ENCODE measurements at places on chromosomes 7 and 10. TPM values are rescaled to one million over a fixed set of nuclear protein-coding genes. Genes with fewer than 3 reads are reported as not detected.

- no peak for DNase-seq
Measured at GRCh38 chr10:126570621-126571602, 99.6 kb downstream of the C10orf90 start.

Gene ADAM22
- polyA plus RNA-seq: 31.6 TPM

- no peak for DNase-seq
Measured at GRCh38 chr10:50407076-50407801, 155.9 kb upstream of the ASAH2 start.

Gene CEP55
- not detected for polyA plus RNA-seq

DNA sequence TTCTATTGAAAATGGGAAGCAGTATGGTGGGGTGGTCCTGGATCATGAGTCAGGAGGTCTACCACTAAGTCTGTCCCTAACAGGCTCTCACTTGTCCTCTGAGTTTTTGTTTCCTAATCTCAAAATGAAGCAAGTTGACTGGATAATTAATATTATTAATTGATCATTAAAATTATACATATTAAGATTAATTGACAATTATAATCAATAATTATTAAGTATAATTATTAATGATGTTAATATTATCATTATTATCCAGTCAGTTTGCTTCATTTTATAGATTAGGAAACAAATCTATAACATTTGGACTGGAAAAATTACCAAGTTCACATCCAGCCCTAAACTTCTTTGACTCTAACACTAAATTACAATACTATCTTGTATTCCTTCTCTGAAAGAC is 174.2 kb upstream of the KMT2E start:
- no peak for DNase-seq

GRCh38 chr10:49756641-49757040 is 5.5 kb downstream of the OGDHL start:
- no peak for DNase-seq

DNA sequence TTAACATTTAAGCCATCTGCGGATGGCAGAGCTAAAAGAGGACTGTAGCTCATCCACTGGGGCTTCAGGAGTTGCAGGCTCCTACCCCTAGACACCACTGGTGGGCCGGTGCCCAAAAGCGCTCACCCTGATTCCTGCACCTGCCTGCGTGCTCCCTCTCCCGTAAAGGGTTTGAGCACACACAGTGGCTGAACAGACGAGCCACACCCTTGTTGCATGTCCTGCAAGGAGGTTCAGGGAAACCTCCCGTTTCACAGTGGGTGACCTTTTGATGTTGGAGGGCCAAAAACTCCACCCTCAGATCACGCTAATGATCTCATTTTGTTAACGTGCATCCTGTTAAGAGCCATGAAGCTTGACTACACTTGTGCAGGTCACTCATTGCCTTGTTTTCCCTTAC is 37.9 kb downstream of the SYPL1 start:
- DNase-seq: no peak

DNA sequence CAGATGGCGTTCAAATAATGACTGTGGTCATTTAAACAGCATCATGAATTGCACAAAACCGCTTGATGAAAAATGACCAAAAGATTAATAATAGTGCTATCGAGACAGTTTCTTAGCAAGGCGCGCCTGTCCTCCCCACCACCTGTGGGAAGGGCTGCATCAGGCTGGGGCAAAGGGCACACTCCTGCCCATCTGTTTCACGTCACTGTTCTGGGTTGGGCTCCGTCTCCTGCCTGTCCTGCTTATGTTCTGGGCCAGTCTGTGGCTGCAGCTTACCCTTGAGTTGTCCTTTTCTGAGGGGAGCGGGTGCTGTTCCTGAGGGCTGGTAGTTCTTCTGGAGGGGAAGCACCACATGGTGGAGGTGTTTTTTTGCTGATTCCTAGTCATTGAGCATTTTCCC is 13.3 kb downstream of the RBM17 start:
- no peak for DNase-seq

DNA sequence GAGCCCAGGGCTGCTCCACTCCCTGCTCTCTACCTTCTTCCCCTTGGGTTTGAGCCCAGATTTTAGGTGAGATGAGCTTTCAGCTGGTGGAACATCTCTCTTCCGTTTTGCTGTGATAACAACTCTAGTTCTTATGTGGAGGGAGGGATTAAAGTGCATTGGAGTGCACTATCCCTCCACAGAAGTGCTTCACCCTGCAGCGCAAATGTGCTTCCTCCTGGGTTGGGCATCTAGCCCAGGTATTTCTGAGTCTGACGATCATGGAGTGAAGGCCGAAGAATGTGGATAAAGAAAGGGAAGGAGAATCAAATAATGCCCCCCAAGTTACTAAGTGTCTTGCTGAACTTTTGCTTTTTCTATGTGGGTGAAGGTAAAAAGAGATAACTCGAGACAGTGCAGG is 157.4 kb downstream of the CACNB2 start:
- no peak for DNase-seq

Gene HOXA10
- polyA plus RNA-seq: 27.2 TPM

Gene IGFBP1
- polyA plus RNA-seq: 1.1 TPM

- DNase-seq: no peak
Measured at GRCh38 chr7:134777470-134777869, 2.0 kb upstream of the CALD1 start.

Gene TMEM178B
- 0.58 TPM for polyA plus RNA-seq

DNA sequence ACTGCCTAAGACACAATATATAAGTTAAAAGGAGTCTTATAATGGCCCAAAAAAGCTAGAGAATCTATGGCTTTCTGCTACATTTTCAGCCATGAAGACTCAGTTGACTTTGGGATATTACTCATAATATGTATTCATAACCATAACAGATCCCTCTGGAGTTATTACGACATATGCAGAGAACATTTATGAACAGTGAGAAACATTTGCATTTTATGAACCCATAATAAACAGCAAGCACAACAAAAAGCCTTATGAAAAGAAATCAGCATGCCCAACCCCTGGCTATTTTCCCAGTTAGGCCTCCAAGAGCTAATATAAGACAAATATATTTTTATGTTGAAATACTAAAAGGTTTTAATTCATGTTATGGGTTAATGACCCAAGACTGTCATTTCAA is 52.4 kb downstream of the ARMH3 start:
- DNase-seq: no peak

Gene EVX1
- polyA plus RNA-seq: not detected

Gene TDRD1
- polyA plus RNA-seq: 0.11 TPM

GRCh38 chr7:37942934-37943610 is 22.6 kb downstream of the EPDR1 start:
- DNase-seq: peak; percentile 74

- no peak for DNase-seq
Measured at GRCh38 chr7:47505312-47506007, 76.5 kb downstream of the TNS3 start.

DNA sequence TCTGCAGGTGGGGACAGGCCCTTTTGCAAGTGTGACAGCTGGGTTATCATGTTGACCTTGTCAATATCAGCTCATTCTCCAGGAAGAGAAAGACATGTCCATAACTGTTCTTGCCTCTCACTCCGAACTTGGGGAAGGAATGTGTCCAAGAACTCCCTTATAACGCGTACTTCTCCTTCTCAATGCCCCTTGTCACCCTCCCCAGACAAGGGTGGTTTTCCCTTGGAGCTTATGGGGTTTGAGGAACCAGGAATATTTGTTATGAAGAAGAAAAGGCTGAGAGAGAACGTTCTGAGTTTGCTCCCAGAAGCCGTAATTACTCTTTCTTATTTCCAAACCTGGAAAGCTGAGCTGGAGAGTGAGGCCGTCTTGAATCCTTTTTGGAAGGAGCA is 77.4 kb downstream of the MKI67 start:
- DNase-seq: no peak

Gene PTPN20
- 0.58 TPM for polyA plus RNA-seq

- no peak for DNase-seq
Measured at GRCh38 chr10:42987121-42987541, 89.7 kb upstream of the RET start.

Gene NUDT13
- polyA plus RNA-seq: 2.7 TPM

GRCh38 chr10:118482393-118483331 is 112.8 kb downstream of the PRLHR start:
- no peak for DNase-seq

GRCh38 chr10:71045936-71046335 is 157.6 kb upstream of the PCBD1 start:
- no peak for DNase-seq

GRCh38 chr10:62870866-62871265 is 54.7 kb upstream of the EGR2 start:
- DNase-seq: no peak

DNA sequence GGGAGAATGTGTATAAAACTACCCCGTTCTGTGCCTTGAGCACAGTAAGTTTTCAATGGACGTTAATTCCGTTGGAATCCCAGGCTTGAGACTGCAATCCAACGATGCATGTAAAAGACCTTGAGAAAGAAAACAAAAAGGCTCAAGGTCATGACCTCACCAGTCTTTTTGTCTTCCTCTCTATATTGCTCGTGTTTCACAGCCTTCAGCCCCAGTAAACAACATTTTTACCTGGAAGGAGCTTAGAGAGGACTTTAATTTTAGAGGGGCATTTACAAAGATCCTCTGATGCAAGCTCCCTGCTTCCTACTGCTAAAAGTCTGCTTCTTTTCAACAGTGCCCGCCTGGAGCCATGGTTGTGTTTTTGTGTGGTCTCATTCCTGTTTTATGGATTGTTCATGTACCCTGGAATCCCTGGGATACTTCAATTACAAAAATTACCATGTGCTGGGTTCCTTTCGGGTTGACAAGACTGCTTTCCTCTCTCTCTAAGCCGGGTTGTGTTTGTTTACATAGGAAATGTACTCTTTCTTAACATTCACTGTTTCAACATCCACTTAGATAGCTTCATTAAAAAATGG is 320.1 kb upstream of the NFE2L3 start:
- no peak for DNase-seq

- DNase-seq: no peak
Measured at GRCh38 chr10:93812659-93813338, 55.1 kb downstream of the LGI1 start.

DNA sequence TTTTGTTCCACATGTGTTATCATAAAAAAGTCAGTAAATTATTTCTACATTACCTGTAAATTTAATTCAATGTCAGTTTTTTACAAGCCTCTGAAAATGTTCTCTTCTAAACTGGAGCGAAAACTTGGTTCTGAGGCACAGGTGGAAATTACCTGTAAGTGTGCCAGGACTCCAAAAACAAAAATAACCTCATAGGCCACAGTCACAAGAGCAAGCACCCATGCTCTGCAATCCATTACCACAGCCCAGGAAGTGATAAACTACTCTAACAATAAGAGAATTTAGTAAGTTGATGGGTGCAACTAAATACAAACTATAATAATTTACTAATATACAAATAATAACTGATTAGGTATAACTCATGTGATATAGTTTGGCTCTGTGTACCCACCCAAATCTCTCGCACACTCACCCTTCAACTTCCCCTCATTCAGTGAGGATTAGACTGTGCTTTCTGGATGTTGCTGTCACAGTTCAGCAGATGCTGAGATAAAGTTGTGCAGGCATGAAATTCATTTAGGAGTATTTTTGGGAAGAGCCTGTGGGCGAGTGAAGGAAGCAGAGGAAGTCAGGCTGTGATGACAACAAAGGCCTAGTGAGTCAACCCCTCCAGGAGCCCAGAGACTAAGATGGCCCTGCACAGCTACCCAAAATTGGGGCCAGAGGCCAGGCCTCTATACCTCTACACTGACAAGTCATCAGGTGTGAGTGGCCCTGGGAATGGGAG is 16.3 kb upstream of the GIMAP6 start:
- no peak for DNase-seq

DNA sequence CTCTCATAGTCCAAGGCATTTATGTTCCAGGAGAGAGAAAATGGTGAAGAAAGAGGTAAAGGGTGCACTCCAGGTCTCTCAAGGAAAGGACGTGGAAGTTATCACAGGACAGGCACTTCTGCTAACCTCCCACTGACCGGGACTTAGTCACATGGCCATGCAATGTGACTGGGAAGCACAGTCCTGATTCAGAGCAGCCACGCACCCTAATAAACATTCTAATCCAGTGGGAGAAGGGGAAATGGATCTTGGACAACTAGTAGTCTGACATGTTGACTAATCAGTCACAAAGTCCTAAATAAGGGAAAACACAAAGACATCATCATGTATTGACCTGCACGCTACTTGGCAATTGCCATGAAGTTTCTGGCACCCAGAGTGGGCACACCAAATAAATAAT is 417.5 kb upstream of the ZMIZ1 start:
- no peak for DNase-seq

Gene LIPF
- not detected for polyA plus RNA-seq

Gene PRSS2
- not detected for polyA plus RNA-seq

Gene ACTL6B
- 0.30 TPM for polyA plus RNA-seq

DNA sequence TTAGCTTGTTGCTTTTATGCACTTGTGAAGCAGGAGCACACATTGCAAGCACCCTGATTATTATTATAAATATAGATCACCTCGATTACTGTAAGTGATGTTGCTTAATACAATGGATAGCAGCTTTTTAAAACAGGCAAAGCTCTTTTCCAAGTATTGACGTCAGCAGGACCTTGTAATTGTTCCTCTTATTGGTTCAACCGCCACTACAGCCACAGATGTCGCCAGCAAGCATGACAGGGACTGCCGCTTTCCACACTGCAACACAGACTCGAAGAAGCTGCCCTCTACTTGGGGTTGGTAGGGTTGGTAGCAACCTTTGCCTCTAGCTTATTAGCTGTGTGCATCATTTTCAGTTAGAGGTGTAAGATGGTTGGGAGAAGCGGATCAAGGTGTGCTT is 167.6 kb downstream of the ZNF365 start:
- DNase-seq: no peak

DNA sequence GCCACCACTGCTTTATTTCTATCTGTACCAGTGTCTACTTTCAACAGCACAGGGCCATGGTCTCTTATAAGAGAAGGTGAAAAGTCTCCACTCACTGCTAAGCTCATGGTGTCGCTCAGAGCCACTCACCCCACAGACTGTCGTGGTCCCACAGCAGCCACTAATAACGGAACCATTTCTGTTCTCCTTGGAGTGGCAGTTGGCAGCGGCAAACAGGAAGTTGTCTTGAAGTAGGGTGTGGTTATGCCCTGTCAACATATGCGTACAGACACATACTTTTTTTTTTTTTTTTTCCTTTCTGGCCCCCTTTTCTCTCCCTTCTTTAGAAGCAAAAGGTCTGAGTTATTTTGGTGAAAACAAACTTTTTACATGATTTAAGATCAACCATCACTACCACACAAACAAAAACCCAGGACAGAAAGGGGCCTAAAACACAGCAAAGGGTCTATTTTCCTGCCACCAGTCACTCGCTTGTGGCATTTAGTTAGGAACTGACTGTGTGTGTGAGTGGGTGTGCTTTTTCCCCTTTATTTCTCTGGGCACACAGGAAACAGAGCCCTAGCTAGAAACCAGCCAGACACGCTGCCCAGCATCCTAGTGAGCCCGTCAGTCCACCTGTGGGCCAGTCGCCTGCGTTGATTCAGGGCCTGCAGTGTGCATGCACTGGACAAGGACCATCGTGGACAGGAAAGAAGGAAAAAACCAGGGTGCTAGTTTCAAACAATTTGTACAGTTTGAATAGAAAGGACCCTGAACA is 96.7 kb upstream of the EFCAB10 start:
- no peak for DNase-seq
